SJSA1 (cell line): ENCODE measurements at places on chromosomes 6 and 20. TPM values are rescaled to one million over a fixed set of nuclear protein-coding genes. Genes with fewer than 3 reads are reported as not detected.

- DNase-seq, result no peak
These were observed 14.2 kb downstream of the EEF1E1 start for GRCh38 chr6:8087870-8088754.

- DNase-seq, result no peak
These were observed 20.8 kb downstream of the SLC24A3 start for GRCh38 chr20:19232997-19233794.

DNA sequence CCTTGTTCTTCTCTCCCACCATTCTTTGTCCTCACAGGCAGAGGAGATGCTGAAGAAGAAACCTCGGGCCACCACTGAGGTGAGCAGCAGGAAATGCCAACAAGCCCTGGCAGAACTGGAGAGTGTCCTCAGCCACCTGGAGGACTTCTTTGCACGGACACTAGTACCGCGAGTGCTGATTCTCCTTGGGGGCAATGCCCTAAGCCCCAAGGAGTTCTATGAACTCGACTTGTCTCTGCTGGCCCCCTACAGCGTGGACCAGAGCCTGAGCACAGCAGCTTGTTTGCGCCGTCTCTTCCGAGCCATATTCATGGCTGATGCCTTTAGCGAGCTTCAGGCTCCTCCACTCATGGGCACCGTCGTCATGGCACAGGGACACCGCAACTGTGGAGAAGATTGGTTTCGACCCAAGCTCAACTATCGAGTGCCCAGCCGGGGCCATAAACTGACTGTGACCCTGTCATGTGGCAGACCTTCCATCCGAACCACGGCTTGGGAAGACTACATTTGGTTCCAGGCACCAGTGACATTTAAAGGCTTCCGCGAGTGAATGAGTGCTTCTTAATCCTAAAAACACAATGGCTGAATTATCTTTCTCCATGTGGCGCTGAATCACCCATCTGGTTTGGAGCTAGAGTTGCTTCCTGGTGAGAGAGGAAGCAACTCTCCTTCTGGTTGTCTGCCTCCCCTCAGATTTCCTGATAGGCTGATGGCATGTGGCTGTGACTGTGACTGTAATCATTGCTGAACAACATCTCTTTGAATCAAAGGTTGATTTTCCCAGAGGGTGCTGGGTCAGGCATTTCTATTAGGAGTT, 4.6 kb downstream of the MAD2L1BP start:
- no peak for DNase-seq

DNA sequence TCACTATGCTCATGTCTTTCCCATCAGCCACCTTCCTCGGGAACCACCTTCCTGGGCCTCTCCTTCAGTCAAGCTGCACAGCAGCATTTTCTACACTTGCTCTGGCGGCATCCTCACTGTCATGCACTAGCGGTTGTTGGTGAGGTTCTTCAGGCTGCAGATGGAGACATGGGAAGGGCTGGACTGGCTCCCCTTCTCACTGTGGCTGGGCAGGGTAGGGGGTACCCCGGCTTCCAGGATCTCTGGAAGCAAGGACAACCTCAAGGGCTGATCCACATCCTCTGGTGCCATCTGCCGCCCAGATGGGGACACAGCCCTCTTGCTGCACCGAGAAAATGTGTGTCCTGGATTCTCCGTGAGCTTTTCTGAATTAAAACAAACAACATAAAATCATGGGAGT, 180.1 kb upstream of the RNF24 start:
- no peak for DNase-seq

DNA sequence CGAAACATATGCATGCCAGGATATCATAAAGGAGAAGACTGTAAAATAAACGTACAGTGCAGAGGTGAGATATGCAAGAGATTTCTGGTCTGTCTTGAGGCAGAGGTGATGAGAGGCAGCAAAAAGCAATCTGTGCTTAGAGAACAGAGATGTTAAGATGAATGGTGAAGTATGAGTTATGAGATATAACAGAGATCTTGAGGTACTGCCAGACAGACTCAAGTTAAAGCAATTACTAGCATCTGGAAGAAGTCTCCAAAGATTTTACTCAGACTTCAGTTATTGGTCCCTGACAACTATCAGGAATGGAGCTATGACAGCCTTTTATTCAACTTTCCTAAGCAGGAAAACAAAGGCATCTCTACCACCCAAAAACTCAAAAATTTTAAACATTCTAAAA, 122.8 kb upstream of the DST start:
- no peak for DNase-seq

GRCh38 chr6:69933239-69933638, 66.9 kb downstream of the COL19A1 start:
- DNase-seq, result no peak

GRCh38 chr6:97282238-97282725, 734 bp downstream of the MMS22L start:
- DNase-seq, result peak; percentile 10

RNF182 gene
- total RNA-seq, result 3.1 and 7.2 TPM in 2 replicates

PTGIS gene
- not detected in 2 replicates for total RNA-seq

ECT2L gene
- not detected in 2 replicates for total RNA-seq

BPI gene
- total RNA-seq, result 0.11 TPM in 1 of 2 replicates, not detected in the other

PRSS16 gene
- not detected in 2 replicates for total RNA-seq

TAAR1 gene
- not detected in 2 replicates for total RNA-seq

ETV7 gene
- 2.0 TPM in 1 of 2 replicates, not detected in the other for total RNA-seq
